ENCODE measurements at places on chromosomes 3 and 15.
A peak's percentile ranks its signal among the peaks of the same experiment; 100 is the strongest.

- no peak for DNase-seq
These were observed 22.4 kb downstream of the CCDC12 start for GRCh38 chr3:46954178-46954577.

DNA sequence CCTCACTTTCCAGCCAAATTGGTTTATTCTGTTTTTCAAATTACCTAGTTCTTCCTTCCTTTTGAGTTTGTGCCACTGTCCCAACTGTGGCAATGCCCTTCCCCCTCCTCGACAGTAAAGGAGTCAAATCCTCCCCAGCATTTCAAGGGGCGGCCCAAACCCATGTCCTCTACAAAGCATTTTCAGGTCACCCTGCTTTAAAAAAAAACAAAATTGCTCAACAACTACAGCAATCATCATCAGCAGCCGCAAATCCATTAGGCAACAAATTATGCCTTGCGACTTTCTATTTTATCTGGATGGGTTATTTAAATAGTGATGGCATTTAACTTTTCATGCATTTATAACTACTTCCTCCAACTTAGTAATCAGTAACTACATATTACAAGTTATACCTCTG, 32.7 kb downstream of the PLD1 start:
- no peak for DNase-seq

DNA sequence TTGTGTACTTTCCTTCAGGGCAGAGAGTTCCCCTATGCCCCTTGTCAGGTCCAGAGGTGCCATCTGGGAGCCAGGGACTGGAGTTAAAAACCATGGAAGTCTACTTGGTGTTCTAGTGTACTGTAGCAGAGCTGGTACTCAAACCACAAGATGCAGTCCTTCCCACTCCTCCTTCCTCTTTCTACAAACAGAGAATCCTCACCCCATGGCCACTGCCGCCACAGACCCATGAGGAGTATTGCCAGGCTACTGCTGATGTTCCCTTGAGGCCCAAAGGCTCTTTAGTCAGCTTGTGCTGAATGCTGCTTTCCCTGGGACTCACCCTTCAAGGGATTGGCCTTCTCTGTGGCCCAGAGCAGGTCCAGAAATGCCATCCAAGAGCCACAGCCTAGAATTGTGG, 229.2 kb upstream of the ZPLD1 start:
- no peak for DNase-seq

- DNase-seq = no peak
These were observed 37.8 kb upstream of the ATP10A start for GRCh38 chr15:25900901-25901300.

GRCh38 chr15:52652286-52652685, 26.9 kb downstream of the ATOSA start:
- DNase-seq = no peak

DNA sequence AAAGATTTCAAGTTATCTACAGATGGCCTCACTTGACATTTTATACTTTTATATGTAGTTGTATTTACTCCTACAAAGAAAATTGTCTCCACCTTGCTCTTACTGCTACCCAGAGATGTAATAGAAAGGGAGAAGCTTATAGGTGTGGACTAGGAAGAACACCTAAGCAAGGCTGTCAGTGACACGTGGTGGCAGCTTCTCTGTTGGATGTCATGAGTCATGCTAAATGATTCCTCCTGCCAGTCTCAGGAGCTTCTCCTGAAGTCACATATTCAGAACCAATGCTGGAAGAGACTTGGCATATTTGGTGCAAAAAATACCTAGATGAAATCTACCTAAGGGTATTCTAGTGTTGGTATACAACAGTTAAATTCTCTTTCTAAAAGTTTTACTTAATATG, 184.7 kb downstream of the LRRC3B start:
- DNase-seq = no peak

GRCh38 chr3:51477360-51477711, 22.5 kb downstream of the DCAF1 start:
- DNase-seq = no peak

- DNase-seq = no peak
These were observed 36.3 kb downstream of the SCN11A start for GRCh38 chr3:39015418-39015817.

DNA sequence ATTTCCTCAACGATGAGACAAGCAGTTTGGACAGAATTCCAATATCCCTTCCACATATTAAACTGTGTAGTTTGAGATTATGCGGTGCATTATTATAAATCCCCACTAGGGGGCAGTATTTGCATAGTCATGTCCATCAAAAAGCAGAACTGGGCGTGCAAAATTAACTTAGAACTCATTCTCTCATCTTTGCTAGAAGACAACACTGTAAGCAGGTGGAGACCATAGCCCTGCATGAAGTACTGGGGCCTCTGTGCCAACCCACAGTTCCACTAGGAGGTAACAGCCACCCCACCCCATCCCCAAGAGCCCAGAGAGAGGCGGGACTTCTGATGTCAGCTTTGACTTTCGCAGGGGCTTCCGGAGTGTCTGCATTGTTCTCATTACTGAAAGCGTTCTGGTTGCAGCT, 106.6 kb upstream of the TMC3 start:
- DNase-seq = peak; percentile 60

GRCh38 chr15:71259866-71260265, 144.6 kb downstream of the THSD4 start:
- no peak for DNase-seq
